ENCODE measurements at places on chromosomes 7 and 10. TPM values are rescaled to one million over a fixed set of nuclear protein-coding genes. Genes with fewer than 3 reads are reported as not detected.

TMEM225B gene
- not detected for total RNA-seq

SPDYE6 gene
- not detected for total RNA-seq

GNAT3 gene
- total RNA-seq: not detected

STRIP2 gene
- 8.5 TPM for total RNA-seq

VOPP1 gene
- total RNA-seq: 117 TPM

Measured in parietal lobe (tissue), 2 donors.